ENCODE measurements at places on chromosomes 3 and 15.
A peak's percentile ranks its signal among the peaks of the same experiment; 100 is the strongest.

- peak; percentile 54 for DNase-seq
Measured at GRCh38 chr15:75198560-75199356, 2.9 kb upstream of the C15orf39 start.

GRCh38 chr3:194313560-194314387 is 37.4 kb downstream of the CPN2 start:
- no peak for DNase-seq

DNA sequence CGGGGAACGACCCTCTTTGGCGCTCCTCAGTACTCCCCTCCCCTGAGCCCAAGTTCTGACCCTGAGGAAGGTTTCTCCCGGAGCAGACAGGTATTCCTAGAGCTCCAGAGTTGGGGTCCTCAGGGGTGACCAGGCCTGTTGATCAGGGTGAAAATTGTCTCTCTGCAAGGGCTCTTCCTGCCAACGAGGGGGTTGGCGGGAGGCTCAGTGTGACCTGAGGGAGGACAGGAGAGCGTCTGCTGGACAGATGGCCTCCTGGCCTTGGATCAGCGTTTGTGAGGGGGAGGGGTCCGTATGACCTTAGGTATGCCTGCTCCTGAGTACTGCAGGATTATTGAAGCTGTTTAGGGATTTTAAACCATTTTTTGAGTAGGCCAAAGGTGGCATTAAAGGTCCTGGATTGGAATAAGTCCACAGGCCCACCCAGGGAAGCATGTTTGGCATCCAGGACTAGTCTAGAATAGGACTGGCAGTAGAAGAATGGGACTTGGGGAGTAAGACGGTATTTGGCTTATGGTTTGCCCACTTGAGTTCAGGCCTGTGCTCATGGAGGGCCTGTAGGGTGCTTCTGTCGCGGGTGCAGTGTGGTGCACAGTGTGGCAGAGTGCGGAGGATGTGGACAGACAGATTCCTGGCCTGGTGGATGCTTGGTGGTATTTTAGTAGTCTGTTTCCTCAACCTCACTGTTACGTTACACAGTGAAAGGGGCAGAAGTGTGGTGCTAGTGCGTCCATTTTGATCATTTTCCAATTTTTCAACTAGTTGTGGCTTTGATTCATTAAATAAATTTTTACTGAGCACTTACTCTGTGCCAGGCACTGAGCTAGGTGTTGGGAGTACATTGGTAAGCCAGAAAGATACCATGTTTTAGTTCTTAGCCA is 959 bp downstream of the ZNF592 start:
- no peak for DNase-seq

DNA sequence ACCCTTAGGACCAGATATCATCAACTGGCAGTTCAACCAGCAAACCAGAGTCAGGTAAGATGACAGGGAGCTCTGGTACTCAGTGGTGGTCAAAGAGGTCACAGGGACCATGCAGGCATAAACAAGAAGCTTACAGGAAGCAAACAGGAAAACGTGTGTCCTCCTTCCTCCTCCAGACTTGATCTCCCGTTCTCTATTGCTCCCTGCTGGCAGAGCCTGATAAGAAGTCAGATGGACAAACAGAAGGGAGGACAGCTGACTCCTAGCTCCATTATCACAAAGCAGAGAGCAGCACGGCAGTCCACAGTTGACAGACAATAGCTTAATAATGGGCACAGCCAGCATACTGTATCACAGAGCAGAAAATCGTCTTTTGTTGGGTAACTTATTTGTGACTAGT is 156.5 kb upstream of the SLC2A2 start:
- DNase-seq, result no peak

- no peak for DNase-seq
Measured at GRCh38 chr3:95401693-95402092, 1338.8 kb downstream of the NSUN3 start.

GRCh38 chr3:132623646-132624045 is 26.6 kb downstream of the ACKR4 start:
- DNase-seq, result no peak

- DNase-seq, result no peak
Measured at GRCh38 chr3:179723617-179724016, 70.8 kb downstream of the USP13 start.

Measured in NCI-H2081 (cell line).